Mucosa of descending colon (tissue), 3 donors: ENCODE measurements at places on chromosomes 6 and 20. TPM values are rescaled to one million over a fixed set of nuclear protein-coding genes. Genes with fewer than 3 reads are reported as not detected.
A peak's percentile ranks its signal among the peaks of the same experiment; 100 is the strongest.

DNA sequence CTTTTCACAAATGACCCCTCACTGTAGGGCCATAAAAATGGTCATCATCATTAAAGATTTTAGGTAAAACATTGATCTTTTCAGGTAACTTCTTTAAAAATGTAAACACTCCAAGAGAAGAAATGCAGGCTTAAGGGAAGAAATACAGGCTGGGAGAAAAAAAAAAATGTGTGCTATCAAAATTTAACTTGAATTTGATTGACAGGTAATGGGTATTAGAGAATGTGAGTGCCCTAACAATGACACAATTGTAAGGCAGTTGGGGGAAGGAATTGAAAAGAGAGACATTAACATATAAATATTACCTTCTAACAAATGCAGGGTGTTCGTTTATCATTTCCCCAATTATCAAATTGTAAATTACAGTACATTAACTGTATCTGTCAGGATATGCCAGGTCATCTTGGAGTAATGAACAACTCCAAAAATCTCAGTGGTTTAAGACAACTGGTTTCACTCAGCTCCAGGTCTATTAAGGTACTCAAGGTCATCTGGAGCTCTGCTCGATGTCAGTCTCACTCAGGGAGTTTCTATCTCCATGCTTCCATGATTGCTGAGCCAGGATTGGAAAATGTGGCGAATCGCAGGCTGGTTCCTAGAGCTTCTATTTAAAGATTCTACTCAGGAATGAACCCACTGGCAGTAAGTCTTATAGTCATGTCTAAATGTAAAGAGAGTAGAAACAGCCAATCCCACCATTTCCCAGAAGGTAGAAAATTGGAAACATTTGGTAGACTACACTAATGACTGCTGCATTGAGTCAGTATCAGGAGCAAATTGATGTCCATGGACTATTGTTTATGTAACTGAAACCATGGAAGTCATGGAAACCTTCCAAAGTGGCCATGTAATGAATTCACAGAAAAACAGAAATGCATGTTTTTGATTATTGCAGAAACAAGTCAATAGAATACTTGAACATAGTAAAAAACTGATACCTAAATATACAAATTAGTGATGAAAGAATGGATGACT is 55.6 kb downstream of the FRK start:
- no peak for DNase-seq

DNA sequence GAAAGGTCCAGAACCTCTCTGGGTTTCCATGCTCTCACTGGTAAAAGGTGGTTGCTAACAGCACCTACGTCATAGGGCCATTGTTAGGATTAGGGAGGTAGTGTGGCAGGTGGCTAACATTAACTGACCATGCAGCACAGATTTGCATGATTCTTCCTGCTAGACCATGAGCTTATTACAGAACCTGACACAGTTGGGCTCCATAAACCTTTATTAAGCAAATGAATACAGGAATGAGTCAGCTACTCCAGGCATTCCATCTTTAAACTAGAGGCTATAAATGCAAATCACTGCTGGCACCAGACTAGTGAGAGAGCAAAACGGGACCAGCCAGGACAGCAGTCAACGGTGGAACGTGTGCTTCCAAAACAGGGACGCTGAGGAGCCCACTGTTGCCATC is 440.1 kb downstream of the PTPRT start:
- DNase-seq, result no peak

GRCh38 chr20:4041748-4042411 is 26.5 kb upstream of the RNF24 start:
- DNase-seq, result peak; percentile 91

DNA sequence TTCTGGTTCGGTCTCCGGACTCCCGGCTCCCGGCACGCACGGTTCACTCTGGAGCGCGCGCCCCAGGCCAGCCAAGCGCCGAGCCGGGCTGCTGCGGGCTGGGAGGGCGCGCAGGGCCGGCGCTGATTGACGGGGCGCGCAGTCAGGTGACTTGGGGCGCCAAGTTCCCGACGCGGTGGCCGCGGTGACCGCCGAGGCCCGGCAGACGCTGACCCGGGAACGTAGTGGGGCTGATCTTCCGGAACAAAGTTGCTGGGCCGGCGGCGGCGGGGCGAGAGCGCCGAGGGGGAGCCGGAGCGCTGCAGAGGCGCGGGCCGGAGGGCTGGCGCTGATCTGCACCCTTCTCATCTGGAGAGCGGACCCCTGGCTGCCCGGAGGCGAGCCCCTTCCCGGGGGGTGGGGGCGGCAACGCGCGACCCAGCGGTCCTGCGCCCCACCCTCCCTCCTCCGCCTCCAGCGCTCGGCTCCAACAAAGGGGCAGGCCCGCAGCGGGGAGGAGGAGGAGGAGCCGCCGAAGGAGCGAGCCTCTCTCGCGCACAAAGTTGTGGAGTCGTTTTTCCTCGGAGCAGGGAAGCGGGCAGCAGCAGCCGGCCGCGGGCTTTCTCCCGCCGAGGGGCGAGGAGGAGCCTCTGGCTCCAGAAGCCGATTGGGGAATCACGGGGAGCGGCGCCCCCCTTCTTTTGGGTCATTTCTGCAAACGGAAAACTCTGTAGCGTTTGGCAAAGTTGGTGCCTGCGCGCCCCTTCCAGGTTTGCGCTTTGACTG is at the start of gene UTRN:
UTRN (plus strand) TSS at position 553 of the 765 bp plus-strand sequence. CDS start 6,494 bp downstream, outside the sequence.
- DNase-seq, result peak; percentile 79

GRCh38 chr6:150102750-150103270 is 33.9 kb upstream of the ULBP3 start:
- DNase-seq, result no peak

TP53RK gene
- total RNA-seq, result 7.8 TPM

TFAP2A gene
- 0.53 TPM for total RNA-seq

MRPL14 gene
- total RNA-seq, result 56.8 TPM

GRCh38 chr6:143822584-143823024 is 20.5 kb upstream of the LTV1 start:
- no peak for DNase-seq

ADGRG6 gene
- 17.6 TPM for total RNA-seq

DNA sequence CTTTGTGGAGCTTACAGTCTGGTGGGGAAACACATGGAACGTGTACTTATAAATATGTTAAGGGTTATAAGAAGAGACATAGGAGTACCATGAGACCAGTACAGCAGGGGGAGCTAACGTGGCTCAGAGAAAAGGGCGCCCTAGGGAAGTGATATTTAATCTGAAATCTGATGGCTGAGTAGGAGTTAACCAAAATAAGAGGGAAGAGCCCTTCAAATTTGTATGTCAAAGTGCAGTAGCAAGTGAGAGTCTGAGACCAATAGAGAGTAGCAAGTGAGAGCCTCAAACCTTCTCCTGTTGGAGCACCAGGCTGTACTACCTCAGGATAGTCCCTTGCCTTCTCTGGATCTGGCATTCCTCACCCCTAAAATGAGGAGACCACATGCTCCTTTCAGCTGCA is 6.1 kb upstream of the PKIG start:
- no peak for DNase-seq

DNA sequence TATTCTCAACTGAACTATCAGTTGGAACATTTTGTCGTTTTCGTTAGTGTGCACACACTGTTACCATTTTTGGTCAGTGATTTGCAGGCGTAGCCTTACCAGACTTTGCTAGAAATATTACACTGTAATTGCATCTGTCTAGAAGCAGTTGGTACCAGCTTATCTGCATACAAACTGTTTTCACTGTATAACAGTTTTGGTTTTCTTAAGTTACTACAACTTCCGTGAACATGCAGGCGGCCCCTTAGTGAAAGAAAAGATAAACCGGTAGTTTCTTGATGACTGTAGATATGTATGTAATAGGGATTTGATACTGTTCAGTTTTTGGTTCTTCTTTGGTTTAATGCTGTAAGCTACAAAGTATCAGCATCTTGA is 1.3 kb downstream of the DSTN start:
- no peak for DNase-seq

LHFPL5 gene
- total RNA-seq, result 0.19 TPM

DNA sequence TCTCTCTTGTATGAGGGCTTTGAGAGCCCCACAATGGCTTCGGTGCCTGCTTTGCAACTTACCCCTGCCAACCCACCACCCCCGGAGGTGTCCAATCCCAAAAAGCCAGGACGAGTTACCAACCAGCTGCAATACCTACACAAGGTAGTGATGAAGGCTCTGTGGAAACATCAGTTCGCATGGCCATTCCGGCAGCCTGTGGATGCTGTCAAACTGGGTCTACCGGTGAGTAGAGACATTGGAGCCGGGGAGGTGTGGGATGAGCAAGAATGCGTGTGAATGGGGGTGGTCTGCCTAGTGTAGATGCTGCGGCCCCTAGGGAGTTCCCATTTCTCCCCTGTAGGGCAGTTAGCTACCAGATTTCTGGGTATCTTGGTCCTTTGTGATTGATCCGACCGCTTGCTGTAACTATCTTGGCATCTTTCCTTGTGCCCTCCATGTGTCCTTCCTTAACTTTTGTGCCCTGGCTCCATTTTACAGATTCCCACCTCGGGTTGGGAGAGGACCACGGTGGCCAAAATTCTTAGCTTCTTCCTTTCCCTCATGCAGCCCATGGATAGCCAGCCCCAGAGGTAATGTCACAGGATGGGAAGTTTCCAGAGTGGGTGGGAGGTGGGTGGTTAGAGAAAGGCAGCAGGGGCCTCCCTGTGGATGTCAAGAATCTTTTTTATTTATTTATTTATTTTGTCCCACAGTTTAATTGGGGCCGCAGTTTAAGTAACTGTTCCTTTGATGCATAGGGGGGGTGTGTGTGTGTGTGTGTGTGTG is 6.3 kb downstream of the BRD2 start:
- DNase-seq, result no peak
